ENCODE measurements at places on chromosomes 13 and 19. TPM values are rescaled to one million over a fixed set of nuclear protein-coding genes. Genes with fewer than 3 reads are reported as not detected.

Gene IRGC
- total RNA-seq = not detected

Gene ZNF439
- 4.0 TPM for total RNA-seq

Gene KCNC3
- 6.4 TPM for total RNA-seq

Gene ZNF468
- total RNA-seq = 11.3 TPM

Gene TSSK6
- total RNA-seq = 2.5 TPM

Gene RFPL4A
- total RNA-seq = not detected

Gene PRR36
- total RNA-seq = 4.9 TPM

Gene SLC10A2
- total RNA-seq = not detected

Gene SERPINE3
- not detected for total RNA-seq

GRCh38 chr19:18683109-18683957 lies at the start of gene CRTC1:
Gene CRTC1, plus strand, starts transcription at chr19:18683680. Its CDS starts 23 bp downstream, at chr19:18683703.
- H3K4me3 ChIP-seq = peak within 1 kb of the TSS; percentile 58
- H3K4me1 ChIP-seq = peaks cover 16% of the 10 kb centered on the region
- H3K27ac ChIP-seq = peak within 1 kb of the TSS; percentile 80
- H3K27me3 ChIP-seq = no peaks in the 10 kb centered on the region
- DNase-seq = peak; percentile 94

DNA sequence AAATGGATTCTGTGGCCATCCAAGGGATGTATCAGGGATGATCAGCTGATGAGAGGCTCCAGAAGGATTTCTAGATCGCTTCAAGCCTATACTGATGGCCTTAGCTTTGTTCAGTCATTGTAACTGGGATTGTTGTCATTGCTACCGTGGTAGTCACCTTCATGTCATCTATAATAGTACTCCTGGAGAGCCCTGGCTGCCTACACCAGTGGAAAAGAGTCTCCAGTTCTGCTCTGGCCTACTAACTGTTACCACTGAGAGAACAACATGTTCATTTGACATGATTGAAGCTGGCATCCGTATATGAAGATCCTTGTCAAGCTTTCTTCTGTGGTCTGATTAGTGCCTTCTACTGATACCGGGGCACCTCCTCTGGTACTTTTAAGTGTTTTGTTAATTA lies 131.3 kb downstream of the B3GLCT start:
- no peak overlapping the region for H3K4me3 ChIP-seq
- H3K4me1 ChIP-seq = no peaks in the 10 kb centered on the region
- H3K27me3 ChIP-seq = no peaks in the 10 kb centered on the region
- H3K27ac ChIP-seq = no peak overlapping the region

DNA sequence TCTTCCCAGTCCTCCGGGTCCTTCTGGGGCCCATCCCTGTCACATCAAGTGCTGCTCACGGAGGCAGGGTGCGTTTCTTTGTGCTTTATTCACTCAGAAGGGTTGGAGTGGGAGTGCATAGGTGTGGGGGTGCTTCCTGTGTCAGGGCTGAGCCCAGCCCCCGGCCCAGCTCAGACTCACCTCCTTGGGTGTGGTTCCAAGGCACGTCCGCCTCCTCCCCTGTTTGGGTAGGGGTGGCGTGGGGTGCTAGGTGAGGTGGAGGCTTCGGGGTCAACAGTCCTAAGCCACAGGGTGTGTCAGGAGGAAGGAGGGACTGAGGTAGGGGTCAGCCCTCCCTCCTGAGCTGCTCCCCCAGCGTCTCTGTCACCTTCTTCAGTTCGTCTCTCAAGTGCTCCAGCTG lies 3.1 kb downstream of the CCER2 start:
- no peak overlapping the region for H3K4me3 ChIP-seq
- H3K27ac ChIP-seq = no peak overlapping the region
- H3K27me3 ChIP-seq = no peaks in the 10 kb centered on the region

GRCh38 chr13:33879118-33879517 lies 61.2 kb downstream of the RFC3 start:
- H3K27ac ChIP-seq = no peak overlapping the region
- peak; percentile 70 for DNase-seq
- H3K4me3 ChIP-seq = no peak overlapping the region
- H3K4me1 ChIP-seq = peaks cover 18% of the 10 kb centered on the region
- no peaks in the 10 kb centered on the region for H3K36me3 ChIP-seq

DNA sequence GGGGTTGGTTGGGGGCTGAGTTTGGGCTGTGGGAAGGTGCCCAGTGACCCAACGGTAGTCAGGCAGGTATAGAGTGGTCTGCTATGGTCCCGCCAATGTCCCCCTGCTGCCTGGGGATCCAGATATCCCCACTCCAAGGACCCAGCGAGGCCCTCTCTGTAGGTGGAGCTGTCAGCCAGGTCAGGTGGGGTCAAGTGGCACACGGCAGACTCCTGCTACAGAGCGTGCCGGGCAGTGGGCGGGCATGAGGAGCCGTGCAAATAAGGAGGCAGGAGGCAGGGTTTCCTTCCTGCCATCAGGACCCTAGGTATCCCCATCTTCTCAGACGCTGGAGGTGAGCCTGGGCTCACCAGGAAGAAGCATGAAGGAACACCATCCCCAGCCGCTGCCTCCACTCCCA lies 14.9 kb downstream of the EVI5L start:
- no peak overlapping the region for H3K4me3 ChIP-seq
- no peaks in the 10 kb centered on the region for H3K36me3 ChIP-seq
- no peaks in the 10 kb centered on the region for H3K4me1 ChIP-seq
- DNase-seq = no peak
- no peak overlapping the region for H3K27ac ChIP-seq

DNA sequence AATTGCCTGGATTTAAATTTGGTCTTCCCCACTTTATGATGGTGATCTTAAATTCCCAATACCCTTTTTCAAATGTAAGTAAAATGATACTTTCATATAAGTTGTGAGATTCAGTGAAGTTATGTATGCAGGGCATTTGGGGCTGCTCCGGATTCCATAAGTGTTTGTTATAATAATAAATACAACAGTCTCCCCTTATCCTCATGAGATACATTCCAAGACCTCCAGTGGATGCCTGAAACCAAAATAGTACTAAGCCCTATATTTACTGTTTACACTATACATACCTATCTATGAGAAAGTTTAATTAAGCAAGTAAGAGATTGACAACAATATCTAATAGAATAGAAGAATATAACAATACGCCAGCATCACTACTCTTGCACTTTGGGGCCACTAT lies 2237.8 kb downstream of the PCDH9 start:
- no peak for DNase-seq
- H3K27me3 ChIP-seq = no peaks in the 10 kb centered on the region
- H3K36me3 ChIP-seq = no peaks in the 10 kb centered on the region
- no peak overlapping the region for H3K4me3 ChIP-seq
- no peaks in the 10 kb centered on the region for H3K4me1 ChIP-seq
- no peak overlapping the region for H3K27ac ChIP-seq

- no peak overlapping the region for H3K27ac ChIP-seq
- no peaks in the 10 kb centered on the region for H3K36me3 ChIP-seq
- H3K4me1 ChIP-seq = peaks cover 5% of the 10 kb centered on the region
- H3K4me3 ChIP-seq = no peak overlapping the region
- no peaks in the 10 kb centered on the region for H3K27me3 ChIP-seq
- DNase-seq = no peak
Measured at GRCh38 chr13:53240401-53241025, 211.9 kb downstream of the OLFM4 start.

- H3K36me3 ChIP-seq = no peaks in the 10 kb centered on the region
- H3K4me3 ChIP-seq = no peak overlapping the region
- DNase-seq = no peak
- no peak overlapping the region for H3K27ac ChIP-seq
- H3K4me1 ChIP-seq = peaks cover 9% of the 10 kb centered on the region
Measured at GRCh38 chr13:73739394-73739793, 394.8 kb downstream of the KLF12 start.

DNA sequence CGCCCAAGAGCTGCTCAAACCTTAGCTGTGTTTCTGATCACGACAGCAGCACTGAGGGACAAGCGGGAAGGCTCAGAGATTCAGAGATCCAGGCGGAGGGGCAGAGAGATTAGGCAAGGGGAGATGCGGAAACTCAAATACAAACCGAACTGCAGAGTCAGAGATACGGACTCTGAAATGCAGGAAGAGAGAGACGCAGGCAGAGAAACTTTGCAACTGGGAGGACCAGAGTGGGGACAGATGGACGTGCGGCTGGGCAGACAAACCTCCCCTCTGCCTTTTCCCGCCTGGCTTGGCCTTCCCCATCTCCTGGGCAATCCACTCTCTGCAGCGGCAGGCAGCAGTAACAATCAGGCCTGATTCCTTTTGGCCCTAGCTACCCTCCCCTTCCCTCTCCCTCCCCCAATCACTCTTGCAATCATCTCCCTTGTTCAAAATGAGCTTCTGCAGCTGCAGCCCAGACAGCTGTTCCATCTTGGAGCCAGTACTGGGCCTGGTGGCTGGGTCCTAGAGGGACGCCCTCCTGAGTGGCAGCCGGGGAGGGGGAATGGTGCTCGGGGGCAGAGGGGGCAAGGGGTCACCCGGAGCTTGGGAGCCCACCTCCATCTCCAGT lies 29.7 kb downstream of the OLFM2 start:
- DNase-seq = no peak
- no peaks in the 10 kb centered on the region for H3K36me3 ChIP-seq
- peak overlapping the region; percentile 4 for H3K27ac ChIP-seq
- no peaks in the 10 kb centered on the region for H3K4me1 ChIP-seq
- no peak overlapping the region for H3K4me3 ChIP-seq
- H3K27me3 ChIP-seq = no peaks in the 10 kb centered on the region

DNA sequence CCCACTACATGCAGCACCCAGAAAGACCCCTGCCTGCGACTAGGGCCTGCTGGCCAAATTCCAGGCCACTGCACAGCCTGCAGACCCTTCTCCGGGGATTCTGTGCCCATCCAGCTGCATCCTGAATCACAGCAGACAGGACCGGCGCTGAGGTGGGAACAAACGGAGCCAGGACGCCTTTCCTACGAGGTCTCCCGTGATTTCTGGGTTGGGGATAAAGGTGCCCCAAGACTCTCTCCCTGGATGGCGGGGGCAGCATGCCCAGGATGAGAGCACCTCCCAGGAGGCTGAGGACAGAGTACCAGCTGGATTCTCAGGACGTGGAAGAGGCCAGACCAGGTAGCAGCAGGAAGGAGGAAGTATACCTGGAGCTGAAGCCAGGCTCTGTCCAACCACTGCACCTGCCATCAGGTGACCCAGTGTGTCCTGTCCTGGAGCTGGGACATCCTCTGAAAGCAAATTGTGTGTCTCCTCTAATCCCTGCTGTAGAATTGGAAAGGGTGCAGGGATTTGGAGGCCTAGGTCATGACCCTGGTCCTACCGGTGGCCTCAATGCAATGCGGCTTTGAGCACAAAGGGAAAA lies 3.4 kb upstream of the FUT5 start:
- no peaks in the 10 kb centered on the region for H3K27me3 ChIP-seq

- peaks cover 6% of the 10 kb centered on the region for H3K4me1 ChIP-seq
- no peaks in the 10 kb centered on the region for H3K36me3 ChIP-seq
- H3K27ac ChIP-seq = no peak overlapping the region
- no peak for DNase-seq
- H3K27me3 ChIP-seq = no peaks in the 10 kb centered on the region
Measured at GRCh38 chr19:8163759-8164158, 14.4 kb upstream of the FBN3 start.

- no peaks in the 10 kb centered on the region for H3K27me3 ChIP-seq
- H3K27ac ChIP-seq = peak overlapping the region; percentile 24
- DNase-seq = no peak
- no peaks in the 10 kb centered on the region for H3K36me3 ChIP-seq
- H3K4me3 ChIP-seq = peak overlapping the region; percentile 66
Measured at GRCh38 chr19:7522923-7523667, 671 bp downstream of the MCOLN1 start.

- no peak for DNase-seq
- H3K27ac ChIP-seq = no peak overlapping the region
- no peak overlapping the region for H3K4me3 ChIP-seq
- H3K36me3 ChIP-seq = no peaks in the 10 kb centered on the region
- no peaks in the 10 kb centered on the region for H3K4me1 ChIP-seq
- H3K27me3 ChIP-seq = no peaks in the 10 kb centered on the region
Measured at GRCh38 chr13:84362777-84363176, 480.5 kb upstream of the SLITRK1 start.

GRCh38 chr13:41127701-41128100 lies 4.9 kb downstream of the KBTBD6 start:
- no peaks in the 10 kb centered on the region for H3K36me3 ChIP-seq
- DNase-seq = no peak
- H3K4me3 ChIP-seq = no peak overlapping the region
- H3K27me3 ChIP-seq = no peaks in the 10 kb centered on the region
- peaks cover 9% of the 10 kb centered on the region for H3K4me1 ChIP-seq
- no peak overlapping the region for H3K27ac ChIP-seq

- H3K27me3 ChIP-seq = no peaks in the 10 kb centered on the region
- H3K4me3 ChIP-seq = no peak overlapping the region
- no peak overlapping the region for H3K27ac ChIP-seq
- no peaks in the 10 kb centered on the region for H3K36me3 ChIP-seq
- no peaks in the 10 kb centered on the region for H3K4me1 ChIP-seq
Measured at GRCh38 chr19:16303755-16304154, 20.9 kb upstream of the KLF2 start.

- H3K36me3 ChIP-seq = no peaks in the 10 kb centered on the region
- DNase-seq = no peak
- H3K27me3 ChIP-seq = no peaks in the 10 kb centered on the region
Measured at GRCh38 chr13:25939961-25940687, 111.7 kb downstream of the SHISA2 start.

- DNase-seq = no peak
- no peak overlapping the region for H3K27ac ChIP-seq
- H3K4me1 ChIP-seq = peaks cover 6% of the 10 kb centered on the region
- peaks cover 23% of the 10 kb centered on the region for H3K27me3 ChIP-seq
- no peak overlapping the region for H3K4me3 ChIP-seq
Measured at GRCh38 chr19:35150445-35150844, 4.1 kb upstream of the FXYD5 start.

- no peak overlapping the region for H3K27ac ChIP-seq
- peaks cover 76% of the 10 kb centered on the region for H3K36me3 ChIP-seq
- peaks cover 10% of the 10 kb centered on the region for H3K4me1 ChIP-seq
Measured at GRCh38 chr19:3977242-3978143, 6.6 kb upstream of the DAPK3 start.

- H3K4me1 ChIP-seq = no peaks in the 10 kb centered on the region
- H3K27ac ChIP-seq = no peak overlapping the region
- H3K27me3 ChIP-seq = no peaks in the 10 kb centered on the region
- H3K36me3 ChIP-seq = no peaks in the 10 kb centered on the region
- no peak for DNase-seq
Measured at GRCh38 chr13:23805821-23806220, 83.4 kb downstream of the MIPEP start.

GRCh38 chr13:51638216-51638871 lies 54.1 kb downstream of the WDFY2 start:
- peak overlapping the region; percentile 79 for H3K27ac ChIP-seq
- peak overlapping the region; percentile 33 for H3K4me3 ChIP-seq
- peaks cover 84% of the 10 kb centered on the region for H3K4me1 ChIP-seq

GRCh38 chr19:34172661-34173192 lies 423 bp downstream of the LSM14A start:
- peaks cover 39% of the 10 kb centered on the region for H3K4me1 ChIP-seq
- H3K36me3 ChIP-seq = peaks cover 5% of the 10 kb centered on the region
- H3K4me3 ChIP-seq = peak overlapping the region; percentile 98
- no peaks in the 10 kb centered on the region for H3K27me3 ChIP-seq
- peak overlapping the region; percentile 99 for H3K27ac ChIP-seq
